AG04450 (cell line): ENCODE measurements at places on chromosomes 16 and 17. TPM values are rescaled to one million over a fixed set of nuclear protein-coding genes. Genes with fewer than 3 reads are reported as not detected.

Gene PGP
- polyA plus RNA-seq, result 3.6 and 4.8 TPM in 2 replicates

DNA sequence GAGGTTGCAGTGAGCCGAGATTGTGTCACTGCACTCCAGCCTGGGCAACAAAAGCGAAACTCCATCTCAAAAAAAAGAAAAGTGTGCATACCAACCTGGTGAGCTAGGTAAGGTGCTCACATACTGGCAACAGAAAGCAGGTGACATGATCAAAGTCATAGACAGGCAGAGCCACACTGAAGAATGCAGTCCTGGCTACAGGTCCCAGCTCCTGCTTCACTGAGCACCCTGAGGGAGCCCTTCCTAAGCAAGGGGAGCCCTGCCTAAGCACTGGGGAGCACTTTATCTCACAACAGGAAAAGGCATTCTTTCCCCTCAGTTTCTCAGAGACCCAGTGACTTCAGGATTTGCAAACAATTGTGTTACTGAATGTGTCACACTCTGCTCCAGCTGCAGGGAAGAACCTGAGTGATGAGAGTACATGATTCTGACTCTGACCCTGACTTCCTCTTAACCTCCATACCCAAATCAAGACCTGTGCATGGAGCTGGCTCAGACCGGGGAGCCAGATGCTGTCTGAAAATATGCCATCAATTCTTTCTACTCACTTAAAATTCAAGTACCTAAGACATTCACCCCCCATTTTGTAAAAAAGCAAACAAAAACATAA is 40.5 kb downstream of the ANKRD11 start:
- no peak for DNase-seq

- DNase-seq, result no peak
Observed at GRCh38 chr16:13441675-13442074, 478.3 kb upstream of the ERCC4 start.

DNA sequence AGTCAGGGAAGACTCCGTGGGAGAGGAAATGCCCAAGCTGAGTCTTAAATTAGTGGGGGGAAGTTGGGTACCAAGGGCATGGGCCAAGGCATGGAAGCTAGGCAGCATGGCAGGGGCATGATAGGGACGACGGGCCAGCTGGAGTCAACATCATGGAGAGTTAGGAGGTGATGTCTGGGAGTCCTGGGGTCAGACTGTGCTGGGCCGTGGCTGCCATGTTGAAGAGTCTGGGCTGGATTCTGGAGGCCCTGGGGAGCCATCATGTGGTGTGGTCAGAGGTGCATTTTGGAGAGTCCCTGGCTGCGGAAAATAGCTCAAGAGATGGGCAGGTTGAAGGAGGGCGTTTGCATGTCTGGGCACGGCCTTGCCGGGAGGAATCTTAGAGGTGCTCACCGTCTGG is 85.2 kb downstream of the SDR42E1 start:
- no peak for DNase-seq

Gene NEUROD2
- not detected in 2 replicates for polyA plus RNA-seq

Gene RPL38
- polyA plus RNA-seq, result 2,243 and 2,383 TPM in 2 replicates

- DNase-seq, result peak; percentile 15
Observed at GRCh38 chr16:90020838-90021382, 1.7 kb upstream of the DBNDD1 start.

Gene SEPTIN1
- polyA plus RNA-seq, result not detected in 2 replicates

DNA sequence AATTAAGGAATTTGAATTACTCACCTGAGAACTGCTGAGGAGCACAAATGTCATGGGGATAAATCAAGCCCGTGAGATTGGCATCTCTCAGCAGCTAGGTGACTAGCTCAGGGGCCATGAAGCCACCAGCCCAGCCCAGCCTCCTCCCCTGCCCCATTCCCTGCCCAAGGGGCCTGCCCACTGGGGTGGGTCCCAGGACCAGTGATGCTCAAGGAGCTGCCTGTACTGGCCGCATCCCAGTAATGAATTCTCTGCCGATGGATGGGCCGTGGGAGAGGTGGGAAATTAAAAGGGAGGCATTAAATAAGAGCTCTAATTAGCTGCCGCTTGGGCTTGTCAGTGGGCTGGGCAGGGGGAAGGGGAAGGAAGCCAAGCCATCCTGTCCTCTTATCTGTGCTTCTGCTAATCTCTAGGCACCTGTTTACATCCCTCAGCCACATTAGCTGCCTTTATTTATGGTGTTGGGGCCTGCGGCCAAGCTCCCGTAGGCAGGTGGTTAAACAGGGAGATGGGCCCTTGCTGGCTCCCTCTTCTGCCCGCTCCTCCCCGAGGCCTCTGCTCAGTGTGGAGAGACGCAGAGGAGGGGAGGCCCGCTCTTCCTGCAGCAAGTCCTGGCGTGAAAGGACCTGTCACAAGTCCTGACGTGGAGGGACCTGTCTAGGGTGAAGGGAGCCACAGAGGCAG is 48.8 kb downstream of the PIPOX start:
- DNase-seq, result no peak

Gene SOST
- not detected in 2 replicates for polyA plus RNA-seq

GRCh38 chr16:13977177-13977576 is 57.2 kb downstream of the ERCC4 start:
- DNase-seq, result no peak

GRCh38 chr17:57913575-57914272 is 41.5 kb downstream of the CUEDC1 start:
- no peak for DNase-seq

- no peak for DNase-seq
Observed at GRCh38 chr16:84357191-84357651, 11.1 kb upstream of the ATP2C2 start.

DNA sequence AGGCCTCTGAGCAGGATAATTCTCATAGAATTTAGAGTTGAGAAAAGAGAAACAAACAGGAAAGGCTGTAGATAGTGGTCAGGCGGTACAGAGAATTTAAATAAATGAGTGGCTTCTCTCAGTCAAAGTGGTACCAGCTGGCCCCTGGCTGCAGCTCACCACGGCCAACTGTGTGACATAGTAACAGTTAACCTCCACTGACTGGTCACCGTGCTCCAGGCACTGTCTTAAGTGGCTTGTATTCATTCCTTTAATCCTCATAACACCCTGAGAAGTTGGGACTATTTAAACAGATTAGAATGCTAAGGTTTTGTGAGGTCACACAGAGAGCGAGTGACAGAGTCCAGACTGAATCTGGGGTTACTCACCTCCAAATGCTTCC is 108.9 kb downstream of the GNAO1 start:
- DNase-seq, result no peak

Gene NKD1
- not detected in 2 replicates for polyA plus RNA-seq

- no peak for DNase-seq
Observed at GRCh38 chr16:27729516-27730304, 179.8 kb downstream of the KATNIP start.

DNA sequence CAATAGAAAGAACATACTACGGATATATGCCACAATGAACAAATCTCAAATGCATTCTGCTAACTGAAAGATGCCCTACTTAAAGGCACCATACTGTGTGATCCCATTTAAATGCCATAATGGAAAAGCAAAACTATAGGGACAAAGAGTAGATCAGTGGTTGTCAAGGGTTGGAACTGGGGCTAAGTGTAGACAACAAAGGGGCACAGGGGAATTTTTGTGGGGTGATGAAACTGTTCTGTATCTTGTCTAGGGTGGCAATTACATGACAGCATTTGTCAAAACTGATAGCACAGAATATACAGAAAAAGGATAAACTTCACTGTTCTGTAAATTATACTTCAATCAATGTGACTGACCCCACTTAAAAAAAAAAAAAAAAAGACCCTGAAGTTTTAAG is 17.7 kb downstream of the GFOD2 start:
- DNase-seq, result no peak

GRCh38 chr17:74962622-74963394 is 9.8 kb downstream of the HID1 start:
- no peak for DNase-seq

- DNase-seq, result no peak
Observed at GRCh38 chr16:54062361-54063278, 224.0 kb downstream of the IRX3 start.

GRCh38 chr17:61474934-61475333 is 22.7 kb downstream of the TBX4 start:
- no peak for DNase-seq

DNA sequence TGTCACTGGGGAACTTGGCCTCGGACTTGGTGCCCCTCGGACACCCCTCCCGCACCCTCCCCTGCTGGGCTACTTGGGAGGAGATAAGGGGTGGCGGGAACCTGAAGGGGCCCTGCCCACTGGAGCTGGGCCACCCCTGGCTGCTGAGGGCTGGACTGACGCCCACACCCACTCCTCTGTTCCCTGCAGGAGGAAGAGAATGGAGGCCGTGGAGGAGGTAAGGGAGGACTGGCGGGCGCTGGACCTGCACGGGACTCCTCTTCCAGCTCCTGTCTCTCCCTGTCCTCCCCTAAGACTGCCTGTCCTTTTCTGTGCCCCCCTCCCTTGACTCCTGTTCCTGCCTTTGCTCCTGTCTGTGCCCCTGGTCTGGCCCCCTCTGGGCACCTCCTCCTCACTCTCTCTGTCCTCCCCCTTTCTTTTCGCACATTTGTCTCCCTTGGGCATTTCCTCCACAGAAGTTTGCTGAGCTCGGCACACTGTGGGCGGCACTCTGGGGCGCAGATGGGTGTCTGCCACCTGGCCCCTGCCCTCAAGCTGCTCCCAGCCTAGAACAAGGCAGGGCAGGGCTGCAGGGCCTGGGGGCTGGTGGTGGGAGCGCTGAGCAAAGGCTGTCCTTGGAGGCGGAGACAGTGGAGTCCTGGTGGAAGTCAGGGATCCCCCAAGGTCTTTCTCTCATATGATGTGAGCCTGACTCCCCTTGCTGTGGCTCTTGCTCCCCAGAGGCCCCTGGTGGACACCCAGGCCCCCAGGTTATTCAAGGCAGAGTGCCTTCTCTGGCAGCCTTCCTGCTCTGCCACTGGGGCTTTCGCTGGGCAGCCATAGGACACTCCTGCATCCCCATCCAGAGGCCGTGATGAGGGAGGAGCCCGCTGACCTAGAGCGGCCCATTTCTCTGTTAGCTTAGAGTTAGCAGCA is 32.7 kb downstream of the ARHGAP23 start:
- DNase-seq, result no peak

- peak; percentile 21 for DNase-seq
Observed at GRCh38 chr17:67689534-67690177, 28.1 kb upstream of the NOL11 start.

GRCh38 chr17:2179615-2180295 is 123.8 kb downstream of the SMG6 start:
- peak; percentile 97 for DNase-seq

Gene SMTNL2
- polyA plus RNA-seq, result 0.04 TPM in 1 of 2 replicates, not detected in the other

DNA sequence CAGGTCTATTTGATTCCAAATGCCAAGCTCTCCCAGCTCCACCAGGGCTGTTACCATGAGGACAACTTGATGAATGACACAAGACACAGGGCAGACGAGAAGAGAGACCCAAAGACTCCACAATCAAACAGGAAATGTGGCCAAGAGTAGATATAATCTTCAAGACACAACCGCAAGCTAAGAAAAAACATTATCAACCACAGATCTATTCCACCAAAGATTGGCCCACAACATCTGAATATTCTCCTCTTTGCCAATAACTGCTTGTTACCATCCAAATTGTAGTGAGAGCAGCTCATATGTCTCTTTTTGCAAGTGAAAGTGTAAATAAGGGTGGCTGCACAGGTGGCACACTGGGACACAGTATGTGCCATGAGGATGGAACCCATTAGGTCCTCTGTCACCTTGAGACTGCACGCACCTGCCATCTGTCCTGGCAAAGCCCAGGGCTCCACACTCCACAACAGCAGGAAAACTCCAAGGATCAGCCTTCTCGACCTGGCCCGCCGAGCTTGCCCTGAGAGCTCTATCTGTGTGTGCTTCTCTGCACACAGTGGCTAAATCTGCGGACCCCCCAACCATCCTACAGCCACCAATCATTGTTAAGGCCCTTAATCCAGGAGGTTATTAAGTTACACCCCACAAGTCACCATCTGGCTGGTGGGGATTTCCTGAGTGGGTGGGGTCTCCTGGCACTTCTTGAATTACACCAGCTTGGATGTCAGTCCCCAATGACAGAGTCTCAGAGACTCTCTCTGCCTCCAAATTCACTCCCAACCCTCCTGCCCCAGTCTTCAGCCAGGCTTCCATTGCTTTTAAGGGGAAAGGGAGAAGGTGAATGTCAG is 50.5 kb downstream of the DYNLRB2 start:
- DNase-seq, result no peak

- DNase-seq, result no peak
Observed at GRCh38 chr16:63625126-63625525, 1496.7 kb downstream of the CDH11 start.

- DNase-seq, result no peak
Observed at GRCh38 chr17:75128694-75129505, 2.6 kb downstream of the NT5C start.

GRCh38 chr17:7389924-7390910 is 4.1 kb downstream of the PLSCR3 start:
- DNase-seq, result no peak

GRCh38 chr16:2204416-2205103 is 694 bp upstream of the MLST8 start:
- DNase-seq, result no peak

Gene TMED6
- not detected in 2 replicates for polyA plus RNA-seq

Gene GP2
- not detected in 2 replicates for polyA plus RNA-seq

Gene CA4
- polyA plus RNA-seq, result not detected in 2 replicates

Gene CPNE7
- 7.5 and 10.6 TPM in 2 replicates for polyA plus RNA-seq

Gene CRYBA1
- polyA plus RNA-seq, result not detected in 2 replicates

DNA sequence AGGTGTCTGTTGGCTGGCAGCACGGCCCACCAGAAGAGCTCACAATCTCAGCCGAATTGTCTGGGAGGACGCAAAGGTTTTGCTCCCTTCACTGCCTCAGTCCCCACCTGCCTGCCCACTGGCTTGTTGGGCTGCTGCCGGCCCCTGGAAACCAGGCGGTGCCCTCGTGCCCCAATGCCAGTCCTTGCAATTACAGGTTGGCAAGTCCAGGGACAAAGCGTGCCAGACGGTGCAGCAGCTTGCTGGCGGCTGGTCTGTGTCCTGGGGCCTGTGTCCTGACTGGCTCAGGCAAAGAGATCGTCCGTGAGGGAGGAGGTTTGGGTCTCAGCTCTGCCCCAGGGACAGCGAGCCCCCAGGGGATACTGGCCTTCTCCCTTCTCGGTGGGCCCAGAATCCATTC is 24.6 kb upstream of the SPNS2 start:
- DNase-seq, result no peak

GRCh38 chr16:28930652-28931051 is 1.1 kb upstream of the CD19 start:
- no peak for DNase-seq
